ENCODE measurements at places on chromosomes 12 and 14. TPM values are rescaled to one million over a fixed set of nuclear protein-coding genes. Genes with fewer than 3 reads are reported as not detected.

Gene PLCZ1
- not detected for total RNA-seq

Gene PPP1R1A
- total RNA-seq: not detected

Gene WIF1
- total RNA-seq: not detected

Gene PPP2R5C
- total RNA-seq: 97.2 TPM

Gene GLIPR1L1
- total RNA-seq: not detected

Gene TAS2R8
- 0.20 TPM for total RNA-seq

Gene ALDH1L2
- 13.8 TPM for total RNA-seq

Gene DLGAP5
- 109 TPM for total RNA-seq

Gene TNFAIP2
- total RNA-seq: 32.0 TPM

Gene PLEKHD1
- total RNA-seq: not detected

Gene SMIM41
- not detected for total RNA-seq

Gene SCNN1A
- total RNA-seq: not detected

Gene ATL1
- 0.96 TPM for total RNA-seq

Gene JAG2
- total RNA-seq: not detected

Gene ENDOU
- not detected for total RNA-seq

Gene OAS1
- total RNA-seq: 12.4 TPM

Gene AGAP2
- 0.72 TPM for total RNA-seq

Gene GYS2
- total RNA-seq: not detected

Gene AKAP5
- total RNA-seq: 0.59 TPM

Gene C3AR1
- total RNA-seq: 1.2 TPM

Gene ADSS1
- total RNA-seq: 3.2 TPM

Gene KIF21A
- 8.8 TPM for total RNA-seq

Gene DACT1
- total RNA-seq: 23.1 TPM

Gene SOAT2
- not detected for total RNA-seq

Gene MDP1
- total RNA-seq: 23.3 TPM

Gene CLEC6A
- total RNA-seq: not detected

Gene DCN
- 10.3 TPM for total RNA-seq
